ENCODE measurements at places on chromosomes 11 and 22. TPM values are rescaled to one million over a fixed set of nuclear protein-coding genes. Genes with fewer than 3 reads are reported as not detected.

DNA sequence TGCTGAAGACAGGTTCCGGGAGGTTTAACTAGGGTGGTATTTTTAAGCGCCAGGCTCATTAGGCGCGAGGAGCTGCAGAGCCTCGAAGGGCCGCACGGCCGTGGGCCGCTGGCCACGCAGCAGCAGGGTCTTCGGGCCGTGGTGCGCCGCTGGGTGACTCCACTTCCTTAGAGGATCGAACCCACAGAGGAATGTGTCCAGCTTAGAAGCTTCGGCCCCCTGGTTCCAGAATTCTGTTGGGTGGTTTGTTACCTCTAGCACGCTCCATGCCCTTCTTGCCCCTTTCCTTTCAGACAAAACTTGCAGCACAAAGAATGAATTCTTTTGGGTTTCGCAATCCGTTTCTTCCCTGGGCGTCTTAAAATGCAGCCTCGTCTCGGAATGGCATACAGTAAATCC, 773 bp upstream of the PATL1 start:
- DNase-seq, result peak; percentile 13

DNA sequence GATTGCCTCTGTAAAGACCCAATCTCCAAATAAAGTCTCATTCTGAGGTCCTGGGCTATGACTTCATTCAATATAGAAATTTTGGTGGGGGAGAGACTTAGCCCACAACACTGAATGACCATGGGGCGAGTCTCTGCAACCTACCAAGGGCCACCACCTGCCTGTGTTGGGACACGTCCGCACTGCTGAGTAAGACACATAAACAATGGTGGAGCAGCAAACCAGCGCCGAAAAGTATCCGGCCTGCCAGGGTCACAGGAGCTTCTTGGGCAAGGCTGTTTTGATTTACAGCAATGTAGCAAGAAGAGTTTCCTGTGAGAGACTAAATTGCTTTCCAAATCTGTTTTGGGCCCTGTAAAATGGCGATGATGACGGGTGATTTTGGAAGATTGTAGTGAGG, 122.3 kb downstream of the SHANK2 start:
- no peak for DNase-seq

The DGCR6 gene
- total RNA-seq, result 15.2 TPM

DNA sequence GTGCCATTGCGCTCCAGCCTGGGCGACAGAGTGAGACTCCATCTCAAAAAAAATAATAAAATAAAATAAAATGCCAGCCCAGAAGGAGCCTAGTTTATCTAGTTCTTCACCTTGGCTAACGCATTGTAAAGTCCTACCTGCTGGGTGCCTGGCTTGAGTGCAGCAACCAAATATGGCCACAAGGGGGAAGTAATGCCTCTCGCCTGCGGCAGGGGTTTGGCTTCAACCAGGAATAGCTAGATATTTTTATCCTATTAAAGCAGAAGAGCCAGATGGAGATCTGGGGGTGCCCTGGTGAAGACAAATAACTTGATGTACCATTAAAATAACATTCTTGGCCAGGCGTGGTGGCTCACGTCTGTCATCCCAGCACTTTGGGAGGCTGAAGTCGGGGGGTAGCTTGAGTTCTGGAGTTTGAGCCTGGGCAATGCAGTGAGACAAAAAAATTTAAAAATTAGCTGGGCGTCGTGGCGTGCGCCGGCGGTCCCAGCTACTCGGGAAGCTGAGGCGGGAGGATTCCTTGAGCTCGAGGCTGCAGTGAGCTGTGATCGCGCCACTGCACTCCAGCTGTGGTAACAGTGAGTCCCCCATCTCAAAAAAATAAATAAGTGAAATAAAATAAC, 20.6 kb upstream of the PLEKHB1 start:
- peak; percentile 53 for DNase-seq

The LSP1 gene
- total RNA-seq, result 4.7 TPM

GRCh38 chr22:49255741-49256318, 571.8 kb downstream of the BRD1 start:
- DNase-seq, result no peak

GRCh38 chr22:41203118-41203517, 2.0 kb upstream of the L3MBTL2 start:
- no peak for DNase-seq

- no peak for DNase-seq
These were observed 7.4 kb downstream of the PRR33 start for GRCh38 chr11:1884303-1884700.

- no peak for DNase-seq
These were observed 2.3 kb upstream of the FGF19 start for GRCh38 chr11:69705901-69706787.

- no peak for DNase-seq
These were observed 114.0 kb downstream of the SIK3 start for GRCh38 chr11:116984186-116984585.

GRCh38 chr11:73342633-73343032, 33.6 kb upstream of the RELT start:
- DNase-seq, result no peak

GRCh38 chr22:49155770-49156580, 671.7 kb downstream of the BRD1 start:
- DNase-seq, result no peak

The SPDYC gene
- not detected for total RNA-seq

GRCh38 chr11:121688055-121688491, 235.3 kb upstream of the SORL1-AS1 start:
- DNase-seq, result no peak

- no peak for DNase-seq
These were observed 71.7 kb downstream of the TBC1D22A start for GRCh38 chr22:46834021-46834737.

The C11orf86 gene
- total RNA-seq, result not detected

The KCNE3 gene
- 0.24 TPM for total RNA-seq

DNA sequence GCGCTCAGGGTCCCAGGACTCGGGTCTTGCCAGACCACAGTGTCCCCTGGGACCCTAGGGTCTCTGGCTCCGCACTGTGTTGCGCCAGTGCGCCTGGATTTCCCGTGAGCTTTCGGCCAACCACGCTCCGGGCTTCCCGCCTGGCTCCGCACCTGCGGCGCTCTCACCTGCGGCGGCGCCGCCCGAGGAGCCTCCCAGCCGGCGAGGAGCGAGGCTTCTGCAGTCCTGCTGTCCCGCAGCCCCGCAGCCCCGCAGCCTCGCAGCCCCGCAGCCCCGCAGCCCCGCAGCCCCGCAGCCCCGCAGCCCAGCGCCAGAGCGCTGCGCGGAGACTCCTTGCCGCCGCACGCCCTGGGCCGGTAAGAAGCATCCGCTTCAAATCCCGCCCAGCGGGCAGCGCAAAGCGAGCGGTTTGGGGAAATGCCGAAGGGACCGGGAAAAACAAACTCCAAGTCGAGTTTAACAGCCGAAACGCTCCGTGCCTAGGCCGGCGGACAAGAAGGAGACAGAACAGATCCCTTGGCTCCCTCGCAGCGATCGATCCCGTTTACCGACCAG, 939 bp downstream of the ALX4 start:
- DNase-seq, result no peak

GRCh38 chr11:459511-460220, 9.6 kb downstream of the PTDSS2 start:
- no peak for DNase-seq

- DNase-seq, result no peak
These were observed 17.9 kb upstream of the SESN3 start for GRCh38 chr11:95248666-95249467.

The HORMAD2 gene
- total RNA-seq, result not detected

The HSPB2 gene
- 1.5 TPM for total RNA-seq

The OR56A4 gene
- not detected for total RNA-seq

DNA sequence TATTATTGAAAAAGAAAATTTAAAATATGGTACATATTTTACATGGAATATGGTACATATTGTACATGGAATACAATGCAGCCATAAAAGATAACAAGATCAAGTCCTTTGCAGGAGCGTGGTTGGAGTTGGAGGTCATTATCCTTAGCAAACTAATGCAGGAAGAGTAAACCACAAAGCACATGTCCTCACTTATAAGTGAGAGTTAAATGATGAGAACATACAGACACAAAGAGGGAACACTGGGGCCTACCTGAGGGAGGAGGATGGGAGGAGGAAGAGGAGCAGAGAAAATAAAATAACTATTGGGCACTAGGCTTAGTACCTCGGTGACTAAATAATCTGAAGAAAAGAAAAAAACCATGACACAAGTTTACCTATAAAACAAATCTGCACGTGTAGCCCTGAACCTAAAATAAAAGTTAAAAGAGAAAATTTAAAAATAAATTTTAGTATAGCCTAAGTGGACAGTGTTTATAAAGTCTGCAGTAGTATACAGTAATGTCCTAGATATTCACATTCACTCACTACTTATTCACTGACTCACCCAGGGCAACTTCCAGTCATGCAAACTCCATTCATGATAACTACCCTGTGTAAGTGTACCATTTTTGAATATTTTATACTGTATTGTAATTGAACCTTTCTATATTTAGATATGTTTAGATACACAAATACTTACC, 204.4 kb downstream of the FAM76B start:
- DNase-seq, result no peak

DNA sequence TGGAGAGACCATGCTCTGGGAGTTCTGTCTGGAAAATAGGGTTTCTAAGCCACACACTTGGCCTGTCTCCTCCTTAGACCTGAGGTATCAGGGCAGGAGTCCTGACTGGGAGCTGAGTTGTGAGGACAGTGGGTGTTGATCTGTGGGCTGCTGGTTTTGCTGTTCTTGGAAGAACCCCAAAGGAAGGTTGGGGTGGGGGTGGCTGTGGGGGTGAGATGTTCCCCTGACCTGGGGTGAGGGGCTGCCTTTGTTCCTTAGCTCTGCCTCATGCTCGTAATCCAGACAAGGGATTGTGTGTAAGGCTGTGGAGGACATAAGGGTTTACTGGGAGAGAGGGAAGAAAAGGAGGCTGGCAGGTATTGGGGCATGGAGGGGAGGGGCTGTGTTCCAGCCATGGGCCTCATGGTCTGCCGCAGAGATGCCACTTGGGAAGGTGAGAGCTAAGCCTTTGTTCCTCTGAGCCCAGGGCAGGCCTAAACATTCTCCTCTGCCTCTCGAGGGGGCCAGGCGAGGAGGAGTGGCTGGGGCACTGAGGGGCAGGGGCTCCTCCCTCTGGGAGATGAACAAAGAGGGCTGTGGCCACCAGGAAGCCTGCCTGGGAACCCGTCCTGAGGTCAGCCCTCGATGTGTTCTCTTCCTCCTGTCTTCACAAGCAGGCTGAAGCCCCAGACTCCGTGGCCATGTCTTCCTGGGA, 4.4 kb downstream of the OTOG start:
- DNase-seq, result no peak

GRCh38 chr11:128405112-128405511, 182.2 kb downstream of the ETS1 start:
- DNase-seq, result no peak

The TOP3B gene
- 12.9 TPM for total RNA-seq

DNA sequence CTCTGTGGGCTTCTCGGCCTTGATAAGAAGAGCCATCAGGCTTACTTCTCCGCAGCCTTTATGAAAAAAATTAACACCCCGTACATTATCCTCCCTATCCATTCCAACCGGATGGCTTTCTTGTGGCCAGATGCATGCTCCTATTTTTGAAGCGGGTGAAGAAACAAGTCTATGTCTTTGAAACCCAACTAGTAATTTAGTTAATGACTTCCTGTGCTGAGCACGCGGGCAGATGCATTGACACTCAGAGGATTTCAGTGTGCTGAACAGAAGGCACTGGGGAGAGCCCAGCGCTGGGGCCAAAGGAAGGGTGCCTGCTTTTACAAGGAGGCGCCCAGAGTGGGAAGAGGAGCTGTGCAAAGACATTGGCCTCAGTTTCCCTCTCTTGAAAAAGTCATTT, 53.3 kb downstream of the ARHGAP8 start:
- DNase-seq, result no peak

DNA sequence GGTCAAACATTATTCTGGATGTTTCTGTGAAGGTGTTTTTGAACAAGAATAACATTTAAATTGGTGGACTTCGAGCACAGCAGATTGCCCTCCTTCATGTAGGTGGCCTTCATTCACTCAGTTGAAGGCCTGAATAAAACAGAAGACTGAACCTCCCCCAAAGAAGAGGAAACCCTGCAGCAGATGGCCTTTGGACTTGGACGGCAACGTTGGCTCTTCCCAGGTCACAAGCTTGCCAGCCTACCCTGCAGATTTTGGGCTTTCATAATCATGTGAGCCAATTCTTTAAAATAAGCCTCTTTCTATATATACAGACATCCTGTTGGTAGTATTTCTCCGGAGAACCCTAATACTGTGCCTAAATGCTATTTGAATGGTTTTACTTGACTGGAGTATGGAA, 432.2 kb upstream of the NARS2 start:
- DNase-seq, result no peak

The OR6Q1 gene
- not detected for total RNA-seq

GRCh38 chr11:112769170-112769569, 192.1 kb upstream of the NCAM1 start:
- DNase-seq, result peak; percentile 56

GRCh38 chr11:130024361-130024760, 21.7 kb upstream of the PRDM10 start:
- no peak for DNase-seq

DNA sequence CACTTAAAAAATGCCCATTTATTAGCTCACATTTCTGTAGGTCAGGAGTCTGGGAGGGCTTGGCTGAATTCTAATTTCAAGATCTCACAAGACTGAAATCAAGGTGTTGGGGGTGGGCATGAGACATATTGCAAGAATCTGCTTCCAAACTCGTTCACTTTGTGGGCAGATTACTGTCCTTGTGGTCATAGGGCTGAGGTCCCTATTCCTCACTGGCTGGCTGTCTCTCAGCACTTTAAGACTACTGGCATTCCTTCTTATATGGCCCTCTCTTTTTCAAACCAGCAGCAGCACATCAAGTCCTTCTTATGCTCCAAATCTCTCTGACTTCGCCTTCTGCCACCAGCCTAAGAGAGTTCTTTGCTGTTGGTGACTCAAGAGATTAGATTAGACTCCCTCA, 27.8 kb upstream of the MYOD1 start:
- DNase-seq, result no peak

- no peak for DNase-seq
These were observed 77.7 kb downstream of the MORC2 start for GRCh38 chr22:30890686-30891442.

DNA sequence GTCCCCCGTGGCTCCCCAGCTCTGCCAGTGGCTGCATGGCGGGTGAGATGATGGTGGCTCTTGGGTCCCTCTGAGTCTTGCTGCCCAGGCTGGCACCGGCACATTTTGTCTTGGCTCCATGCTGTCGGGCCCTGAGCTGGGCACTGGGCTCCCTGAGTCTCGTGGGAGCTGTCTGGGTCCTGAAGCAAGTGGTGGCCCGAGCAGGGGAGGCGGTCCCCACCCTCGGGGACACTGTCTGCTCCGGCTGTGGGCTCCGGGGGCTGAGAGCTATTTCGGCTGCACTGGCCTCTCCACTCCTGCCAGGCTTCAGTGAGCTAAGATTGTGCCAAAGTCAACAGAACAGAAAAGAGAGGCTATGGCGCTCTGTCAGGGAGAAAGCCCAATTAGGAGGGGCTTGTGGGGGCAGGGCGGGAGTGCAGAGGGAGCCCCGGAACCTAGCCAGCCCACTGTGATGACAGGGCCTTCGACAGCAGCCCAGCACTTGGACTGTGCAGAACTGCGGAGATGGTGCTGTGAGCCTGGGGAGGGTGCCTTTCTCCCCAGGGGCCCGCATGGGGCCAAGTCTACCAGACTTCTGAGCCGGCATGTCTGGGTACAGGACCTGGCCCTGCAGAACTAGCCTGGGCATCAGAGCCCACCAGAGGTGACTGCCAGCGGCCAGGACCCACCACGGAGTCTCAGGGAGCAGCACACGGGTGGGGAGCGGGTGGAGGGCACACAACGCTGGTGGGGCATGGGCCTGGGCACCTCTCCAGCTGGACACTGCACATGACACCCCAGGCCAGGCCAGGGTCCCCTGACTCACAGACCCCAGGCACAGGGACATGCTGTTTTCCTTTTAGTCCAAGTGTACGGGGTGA, 38.0 kb downstream of the RTN4R start:
- no peak for DNase-seq

The FLRT1 gene
- not detected for total RNA-seq

Data from gastrocnemius medialis (tissue), 4 donors.